Left renal cortex interstitium (tissue), 4 donors: ENCODE measurements at places on chromosomes 3 and 15. TPM values are rescaled to one million over a fixed set of nuclear protein-coding genes. Genes with fewer than 3 reads are reported as not detected.

DNA sequence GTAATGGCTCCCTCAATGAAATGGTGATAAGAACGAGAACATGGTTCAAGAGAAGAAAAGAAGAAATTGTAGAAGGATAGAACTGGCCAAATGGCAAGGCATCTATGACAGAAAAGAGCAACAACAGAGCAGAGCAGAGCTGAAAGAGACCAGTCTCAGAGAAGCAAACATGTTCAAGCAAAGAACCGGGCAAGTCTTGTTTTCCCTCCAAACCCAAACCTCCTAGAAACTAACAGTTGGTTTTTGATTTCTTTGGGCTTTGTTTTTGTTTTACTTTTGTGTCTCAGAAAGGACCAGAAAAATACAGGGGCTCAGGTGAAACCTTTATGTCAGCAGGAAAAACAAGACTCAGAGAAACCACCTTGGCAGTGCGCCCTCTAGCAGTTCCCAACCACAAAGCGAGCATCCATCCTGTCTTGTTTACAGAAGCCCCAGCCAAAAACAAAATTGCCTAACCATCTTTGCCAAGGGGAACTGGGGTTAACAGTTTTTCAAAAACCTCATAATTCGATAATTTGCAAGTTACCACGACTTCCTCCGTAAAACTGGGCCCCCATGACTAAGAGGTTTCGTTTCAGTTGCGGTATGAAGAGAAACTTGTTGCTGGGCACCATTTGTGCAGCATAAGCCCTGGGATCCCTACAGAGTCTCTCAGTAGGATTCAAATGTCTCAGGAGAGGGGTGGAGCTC, 159.2 kb upstream of the SLC24A5 start:
- DNase-seq = no peak

- DNase-seq = no peak
These were observed 44.0 kb downstream of the XXYLT1 start for GRCh38 chr3:195226900-195227447.

DNA sequence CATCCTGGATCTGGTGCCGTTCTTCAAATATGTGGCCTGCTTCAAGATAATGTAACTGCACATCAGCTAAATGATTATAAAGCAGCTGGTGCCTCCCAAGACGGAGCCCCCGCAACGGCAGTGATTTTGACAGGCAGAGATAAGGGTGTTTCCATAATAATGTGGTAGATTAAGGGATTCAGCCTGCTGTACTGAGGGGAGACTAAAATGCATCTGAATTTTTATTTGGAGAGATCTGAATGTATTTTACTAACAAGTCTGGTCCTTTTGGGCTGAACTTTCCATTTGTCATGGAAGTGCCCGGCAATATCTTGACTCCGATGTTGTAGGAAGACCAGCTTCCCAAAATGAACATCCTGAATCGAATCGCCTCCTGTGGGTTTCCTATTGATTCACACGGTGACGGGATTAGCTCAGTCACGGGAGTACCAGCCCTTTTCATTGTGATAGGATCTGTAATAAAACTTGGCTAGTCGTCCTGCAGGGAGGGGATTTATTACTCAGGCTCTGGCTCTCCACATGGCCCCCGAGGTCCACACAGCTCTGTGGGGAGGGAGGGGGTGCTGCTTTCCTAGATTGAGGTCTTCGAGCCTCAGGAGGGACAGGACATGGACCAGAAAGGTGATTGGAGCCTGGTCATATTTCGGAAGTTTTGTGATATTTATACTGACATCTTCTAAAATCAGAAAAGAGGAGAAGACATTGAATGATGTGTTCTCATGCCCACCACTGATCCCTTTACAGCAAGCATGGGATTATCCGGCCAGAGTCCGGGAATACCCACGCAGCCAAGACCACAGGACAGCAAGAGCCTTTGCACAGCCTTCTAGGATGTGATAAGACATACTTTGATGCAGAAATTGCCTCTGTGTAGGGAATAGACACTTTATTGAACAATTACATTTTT, 2.5 kb upstream of the PCSK6 start:
- no peak for DNase-seq

DNA sequence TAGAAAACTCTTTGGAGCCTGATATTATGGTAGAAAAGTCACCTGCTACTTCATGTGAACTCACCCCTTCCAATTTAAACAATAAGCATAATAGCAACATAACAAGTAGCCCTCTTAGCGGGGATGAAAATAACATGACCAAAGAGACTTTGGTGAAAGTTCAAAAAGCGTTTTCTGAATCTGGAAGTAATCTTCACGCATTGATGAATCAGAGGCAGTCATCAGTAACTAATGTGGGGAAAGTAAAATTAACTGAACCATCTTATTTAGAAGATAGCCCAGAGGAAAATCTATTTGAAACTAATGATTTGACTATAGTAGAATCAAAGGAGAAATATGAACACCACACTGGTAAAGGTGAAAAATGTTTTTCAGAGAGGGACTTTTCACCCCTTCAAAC, 5.1 kb upstream of the SCG5 start:
- DNase-seq = no peak

Gene GOLGA6L7
- 0.13 TPM for polyA plus RNA-seq

DNA sequence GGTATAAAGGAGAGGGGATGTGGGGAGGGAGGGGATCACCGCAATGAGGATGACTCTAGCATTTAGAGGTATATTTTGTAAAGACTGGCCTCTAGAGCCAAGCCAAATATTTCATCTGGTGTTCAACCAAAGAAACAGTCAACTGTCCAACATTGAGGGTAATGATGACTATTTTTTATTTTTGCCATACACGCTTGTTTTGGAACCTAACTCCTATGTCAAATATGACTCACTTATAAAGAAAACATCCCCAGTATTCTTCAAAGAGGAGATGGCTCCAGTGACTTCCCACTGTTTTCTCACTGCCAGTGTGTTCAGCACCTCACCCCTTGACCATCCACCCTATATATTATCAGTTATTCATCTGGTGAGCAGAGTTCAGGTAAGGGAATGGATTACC, 77.3 kb downstream of the WNT5A start:
- no peak for DNase-seq

GRCh38 chr3:37540786-37541185, 320.9 kb upstream of the CTDSPL start:
- no peak for DNase-seq

DNA sequence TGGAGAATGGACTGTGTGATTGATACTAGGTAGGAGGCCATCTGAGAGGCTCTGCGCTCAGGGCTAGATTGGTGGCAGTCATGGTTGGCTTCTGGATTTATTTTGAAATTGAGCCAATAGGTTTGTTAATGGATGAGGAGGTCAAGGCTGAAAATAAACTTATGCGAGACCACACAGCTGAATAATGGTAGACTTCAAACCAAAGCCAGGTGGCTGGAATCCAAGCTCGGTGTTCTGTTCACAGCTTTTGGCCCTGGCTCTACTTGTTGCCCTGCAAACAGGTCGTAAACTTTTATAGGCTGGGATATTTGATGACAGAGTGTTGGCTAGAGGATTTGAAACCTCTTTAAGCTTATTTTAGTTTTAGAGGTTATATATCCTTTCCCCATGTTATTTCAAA, 160.4 kb downstream of the CHL1 start:
- peak; percentile 40 for DNase-seq

- no peak for DNase-seq
These were observed 115.9 kb downstream of the DCLK3 start for GRCh38 chr3:36648241-36649034.

Gene HRG
- 2.9 TPM for polyA plus RNA-seq

- no peak for DNase-seq
These were observed 45.4 kb upstream of the THBS1 start for GRCh38 chr15:39535466-39535865.

- DNase-seq = no peak
These were observed 468.9 kb upstream of the WNT5A start for GRCh38 chr3:55955891-55956477.

DNA sequence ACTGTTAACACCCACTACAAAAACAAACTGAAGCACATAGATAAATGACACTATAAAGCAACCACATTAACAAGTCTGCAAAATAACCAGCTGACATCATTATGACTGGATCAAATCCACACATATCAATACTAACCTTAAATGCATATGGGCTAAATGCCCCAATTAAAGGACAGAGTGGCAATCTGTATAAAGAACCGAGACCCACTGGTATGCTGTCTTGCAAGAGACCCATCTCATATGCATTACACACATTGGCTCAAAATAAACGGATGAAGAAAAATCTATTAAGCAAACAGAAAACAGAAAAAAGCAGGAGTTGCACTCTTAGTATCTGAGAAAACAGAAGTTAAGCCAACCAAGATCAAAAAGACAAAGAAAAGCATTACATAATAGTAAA, 1375.4 kb downstream of the ZPLD1 start:
- no peak for DNase-seq

- no peak for DNase-seq
These were observed 119.1 kb downstream of the B3GALNT1 start for GRCh38 chr3:160986069-160986468.

Gene SAMMSON
- polyA plus RNA-seq = 0.25 TPM

DNA sequence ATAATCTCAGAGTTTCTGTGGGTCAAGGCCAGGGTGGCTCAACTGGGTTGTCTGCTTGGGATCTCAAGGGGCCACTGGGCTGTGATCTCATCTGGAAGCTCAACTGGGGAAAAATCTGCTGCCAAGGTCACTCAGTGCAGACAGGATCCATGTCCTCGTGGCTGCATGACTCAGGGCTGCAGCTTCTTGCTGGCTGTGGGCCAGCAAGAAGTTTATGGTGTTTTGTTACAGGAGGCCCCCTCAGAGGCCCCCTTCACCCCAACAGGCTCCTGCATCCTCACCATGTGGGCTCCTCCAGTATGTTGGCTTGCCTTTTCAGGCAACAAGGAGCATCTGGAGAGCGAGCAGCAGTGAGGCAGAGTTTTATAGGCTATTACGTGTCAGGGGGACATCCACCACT, 14.6 kb downstream of the OCA2 start:
- DNase-seq = no peak

GRCh38 chr15:83733206-83733605, 79.3 kb downstream of the ADAMTSL3 start:
- DNase-seq = no peak

- DNase-seq = no peak
These were observed at the start of gene ABHD17C for GRCh38 chr15:80695099-80695910. Gene ABHD17C (plus strand): TSS chr15:80695310. CDS start chr15:80695430, 120 bp downstream.

Gene ROBO2
- 92.2 TPM for polyA plus RNA-seq

DNA sequence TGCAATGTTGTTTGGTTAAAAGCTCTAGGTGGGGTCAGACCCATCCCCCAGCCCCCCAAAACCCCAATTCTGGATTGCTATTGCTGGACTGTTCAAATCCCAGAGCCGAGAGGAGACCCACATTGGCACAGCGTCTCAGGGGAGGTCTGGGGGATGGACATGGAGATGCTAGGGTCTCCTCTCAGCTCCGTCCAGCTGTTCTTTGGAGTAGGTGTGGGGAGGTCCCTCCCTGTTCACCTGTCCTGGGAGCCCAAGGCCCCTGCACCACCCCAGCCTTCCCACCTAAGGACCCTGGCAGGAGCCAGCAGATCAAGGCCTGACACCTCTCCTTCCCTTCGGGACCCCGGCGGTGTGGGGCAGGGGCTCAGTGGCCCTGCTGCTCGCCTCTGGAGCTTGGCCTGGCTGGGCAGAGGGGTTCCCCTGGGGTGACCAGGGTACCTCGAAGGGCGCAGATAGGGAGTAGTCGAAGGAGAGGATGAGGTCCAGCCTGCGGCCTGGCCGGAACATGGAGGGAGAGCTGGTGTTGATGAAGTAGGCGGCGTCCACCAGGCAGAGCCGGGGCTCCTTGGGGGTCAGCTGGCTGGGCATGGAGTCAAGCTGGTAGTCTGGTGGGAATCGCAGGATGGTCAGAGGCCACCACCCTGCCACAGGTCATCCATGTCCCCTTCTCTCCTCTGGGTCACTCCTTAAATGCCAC, 23.9 kb downstream of the PLA2G4D start:
- no peak for DNase-seq

- DNase-seq = no peak
These were observed 13.2 kb downstream of the TM4SF4 start for GRCh38 chr3:149487598-149488197.

Gene CD200
- 37.6 TPM for polyA plus RNA-seq

DNA sequence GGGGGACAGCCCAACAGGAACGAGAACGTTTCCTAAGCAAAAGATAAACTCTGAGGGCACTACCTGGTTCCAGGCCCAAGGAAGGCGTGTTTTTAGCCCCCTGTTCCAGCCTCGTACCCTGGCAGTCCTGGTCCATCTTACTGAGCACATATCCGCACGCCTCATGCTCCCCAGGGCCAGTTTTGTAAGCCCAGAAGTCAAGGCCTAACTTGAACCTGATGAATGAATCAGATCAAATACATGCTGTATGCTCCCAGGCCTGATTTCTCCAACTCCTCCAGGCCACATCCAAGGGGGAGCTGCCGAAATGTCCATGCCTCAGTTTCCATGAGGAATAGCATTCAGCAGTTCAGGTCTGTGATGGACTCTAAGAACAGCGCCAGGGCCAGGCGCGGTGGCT, 14.3 kb upstream of the DOCK3 start:
- no peak for DNase-seq

DNA sequence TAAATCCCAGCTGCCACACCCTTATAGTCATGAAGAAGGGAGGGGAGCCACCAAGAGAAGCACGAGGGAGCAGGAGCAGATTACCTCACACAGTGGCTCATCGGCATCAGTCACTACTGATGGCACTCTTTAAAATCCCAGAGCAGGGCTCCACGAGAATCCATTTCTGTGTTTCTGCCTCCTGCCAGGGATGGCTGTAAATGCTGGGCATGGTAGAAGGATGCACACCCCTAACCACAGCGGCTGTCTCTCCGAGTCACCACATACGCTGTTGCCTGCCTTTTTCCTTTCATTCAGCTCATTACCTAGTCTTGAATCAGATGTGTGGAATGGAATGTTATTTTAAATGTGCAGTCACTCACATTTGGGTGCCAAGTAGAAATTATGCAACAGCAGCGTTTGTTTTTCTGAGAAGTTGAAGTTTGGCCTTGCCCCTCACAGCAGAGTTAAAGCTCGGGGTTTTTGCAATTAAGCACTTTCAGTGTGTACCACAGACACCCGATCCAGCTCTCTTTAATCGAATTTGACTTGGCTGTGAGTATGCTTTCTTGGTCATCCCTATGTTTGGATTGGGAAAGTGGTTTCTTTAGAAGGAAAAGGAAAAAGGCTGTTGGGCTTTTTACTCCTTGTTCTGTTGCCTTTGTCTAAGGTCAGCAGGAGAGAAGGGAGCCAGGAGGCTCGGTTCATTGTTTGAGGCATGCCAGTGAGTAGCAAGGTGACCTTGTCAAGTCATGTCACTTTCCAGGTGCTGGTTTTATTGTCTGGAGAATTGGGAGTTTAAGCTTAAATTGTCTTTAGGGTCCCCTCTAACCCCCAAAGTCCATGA, 284.2 kb upstream of the TPM1 start:
- DNase-seq = no peak

Gene LRRC2
- 2.3 TPM for polyA plus RNA-seq

Gene SLC27A2
- 66.1 TPM for polyA plus RNA-seq

Gene GRK7
- polyA plus RNA-seq = 0.13 TPM

Gene USP50
- polyA plus RNA-seq = 1.8 TPM
